ENCODE measurements at places on chromosomes 11 and 22.

- no peak for DNase-seq
Observed at GRCh38 chr22:40480996-40481395, 110.6 kb downstream of the SGSM3 start.

DNA sequence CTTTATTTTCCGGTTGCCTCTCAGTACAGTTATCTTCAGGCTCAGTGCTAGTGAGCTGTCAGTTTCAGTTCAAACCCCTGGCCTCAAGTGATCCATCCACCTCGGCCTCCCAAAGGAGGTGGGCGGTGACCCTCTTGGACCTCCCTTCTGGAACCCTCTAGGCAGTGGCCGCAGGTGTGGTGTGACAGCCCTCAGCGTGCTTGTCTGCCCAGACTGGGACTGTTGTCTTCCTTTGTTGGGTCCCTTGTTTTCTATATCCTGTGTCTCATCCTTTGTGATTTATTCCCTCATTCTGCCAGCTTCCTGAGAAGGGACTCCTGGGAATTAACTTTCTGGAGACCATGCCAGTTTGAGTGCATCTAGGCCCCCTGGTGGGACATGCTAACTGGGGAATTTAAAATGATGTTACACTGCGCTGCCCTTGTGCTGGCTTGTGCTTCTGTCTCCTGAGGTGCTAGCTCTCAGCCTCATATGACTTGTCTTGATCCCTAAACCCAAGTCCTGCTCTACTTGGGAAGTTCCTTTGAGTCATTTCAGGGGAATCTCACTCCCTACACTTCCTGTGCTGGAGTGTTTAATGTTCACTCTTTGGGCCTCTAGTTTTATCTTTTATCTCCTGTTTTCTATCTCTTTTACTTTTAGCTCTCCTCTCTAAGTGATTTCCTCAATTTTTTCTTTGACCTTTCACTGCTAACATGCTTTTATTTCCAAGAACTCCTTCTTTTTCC is 19.4 kb downstream of the MED15 start:
- no peak for DNase-seq

- DNase-seq = no peak
Observed at GRCh38 chr11:15006139-15006759, 34.1 kb upstream of the CALCA start.

DNA sequence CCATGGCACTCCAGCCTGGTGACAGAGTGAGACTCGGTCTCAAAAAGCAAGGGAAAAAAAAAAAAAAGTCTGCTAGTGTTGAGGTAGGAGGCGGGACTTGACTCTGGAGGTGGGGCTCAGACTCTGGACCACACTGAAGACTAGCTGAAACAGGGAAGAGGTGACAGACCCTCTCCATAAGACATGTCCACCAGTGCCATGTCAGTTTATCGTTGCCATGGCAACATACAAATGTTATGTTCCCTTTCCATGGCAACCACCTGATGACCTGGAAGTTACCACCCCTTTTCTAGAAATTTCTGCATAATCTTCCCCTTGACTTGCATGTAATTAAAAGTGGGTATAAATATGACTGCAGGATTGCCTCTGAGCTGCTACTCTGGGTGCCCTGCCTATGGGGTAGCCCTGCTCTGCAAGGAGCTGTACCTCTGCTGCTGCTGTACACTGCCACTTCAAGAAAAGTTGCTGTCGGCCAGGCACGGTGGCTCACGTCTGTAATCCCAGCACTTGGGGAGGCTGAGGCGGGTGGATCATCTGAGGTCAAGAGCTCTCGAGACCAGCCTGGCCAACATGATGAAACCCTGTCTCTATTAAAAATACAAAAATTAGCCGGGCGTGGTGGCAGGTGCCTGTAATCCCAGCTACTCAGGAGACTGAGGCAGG is 55.1 kb downstream of the KIAA1671 start:
- no peak for DNase-seq

GRCh38 chr11:125399945-125400344 is 96.1 kb downstream of the FEZ1 start:
- no peak for DNase-seq

GRCh38 chr22:36454916-36455570 is 26.4 kb downstream of the TXN2 start:
- DNase-seq = peak; percentile 93

DNA sequence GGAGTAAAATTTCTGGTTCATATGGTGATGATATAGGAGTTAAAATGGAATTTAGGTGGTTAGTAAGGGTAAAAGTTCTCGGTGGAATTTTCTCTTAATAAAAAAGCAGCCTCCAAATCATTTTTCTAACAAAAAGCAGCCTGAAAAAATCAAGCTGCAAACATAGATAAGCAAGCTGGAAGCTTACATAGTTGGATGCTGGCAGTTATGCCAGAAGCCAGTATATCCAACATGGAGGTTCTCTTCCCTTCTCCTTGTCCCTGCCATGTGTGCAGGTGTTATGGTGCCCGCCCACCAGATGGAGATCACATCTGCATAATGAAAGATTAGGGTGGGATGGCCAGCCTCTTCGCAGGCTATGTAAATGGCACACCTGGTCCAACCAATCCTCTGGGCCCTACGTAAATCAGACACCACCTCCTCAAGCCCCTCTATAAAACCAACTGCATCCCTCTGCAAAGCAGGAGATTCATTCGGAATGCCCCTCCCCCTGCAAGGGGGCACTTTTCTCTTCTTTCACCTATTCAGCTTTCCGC is 22.4 kb downstream of the PIWIL3 start:
- no peak for DNase-seq

Data from stimulated activated CD4-positive, alpha-beta T cell treated with anti-CD3 and anti-CD28 coated beads, Interleukin-2, amount 100 ng/mL, for 4 hours (primary cell).